ENCODE measurements at places on chromosomes 7 and 10.

DNA sequence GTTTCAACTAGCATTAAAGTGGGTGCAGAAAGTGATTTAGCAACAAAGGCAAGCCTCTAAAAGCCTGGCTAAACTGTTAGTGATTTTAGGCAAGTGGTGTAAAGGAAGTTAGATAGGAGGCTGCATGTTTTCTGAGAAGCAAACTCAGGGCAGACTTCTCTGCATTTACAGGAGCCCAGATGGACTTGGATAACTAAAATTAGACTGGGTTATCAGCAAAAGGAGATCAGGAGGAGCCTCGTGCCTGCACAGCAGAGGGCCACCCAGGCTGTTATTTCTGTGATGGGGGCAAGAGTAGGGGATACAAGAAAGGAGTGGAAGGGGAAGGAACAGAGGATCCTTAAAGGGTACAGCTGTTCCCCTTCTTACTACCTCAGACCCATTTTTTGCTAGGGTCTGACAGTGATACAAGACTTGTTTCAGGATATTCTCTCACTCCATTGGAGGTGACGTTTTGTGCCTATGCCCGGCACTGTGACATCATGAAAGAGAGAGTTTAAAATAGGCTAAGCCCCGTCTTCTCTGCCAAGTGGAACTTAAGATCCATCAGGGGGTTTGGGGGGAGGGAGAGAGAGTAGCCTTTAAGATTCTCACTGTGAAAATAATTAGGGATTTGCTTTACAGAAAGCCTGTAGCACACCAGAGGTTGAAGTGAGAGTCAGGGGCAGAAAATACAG is 49.6 kb upstream of the PDCD4 start:
- DNase-seq: no peak

DNA sequence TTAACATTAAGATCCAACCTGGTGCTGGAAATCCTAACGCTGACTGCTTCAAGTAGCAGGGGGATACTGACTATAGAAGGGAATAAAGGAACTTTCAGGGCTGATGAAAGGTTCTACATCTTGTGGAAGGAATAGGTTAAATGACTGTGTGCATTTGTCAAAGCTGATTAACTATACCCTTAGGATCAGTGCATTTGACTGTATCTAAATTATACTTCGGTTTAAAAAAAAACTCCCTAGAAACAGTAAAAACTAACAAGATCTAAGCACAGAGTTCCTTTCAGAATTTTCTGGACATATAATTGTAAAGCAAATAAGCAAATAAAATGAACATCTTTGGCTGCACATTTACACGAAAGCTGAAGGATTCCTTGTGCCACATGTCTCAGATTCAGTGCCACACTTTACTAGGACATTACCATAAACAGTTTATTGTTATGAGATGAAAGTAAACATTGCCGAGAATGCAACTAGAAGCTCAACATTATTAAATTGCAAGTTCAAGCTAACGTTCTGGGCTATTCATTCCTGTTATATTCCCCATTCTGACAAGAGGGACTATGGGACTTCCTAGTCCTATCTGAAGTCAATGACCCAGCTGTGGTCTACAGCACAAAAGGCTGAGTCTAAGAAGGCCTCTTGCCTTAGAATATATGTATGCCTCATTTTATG is 20.7 kb downstream of the ANK3 start:
- no peak for DNase-seq

- no peak for DNase-seq
Measured at GRCh38 chr7:117666031-117666430, 186.2 kb downstream of the CFTR start.

GRCh38 chr10:69345890-69346474 is 67.7 kb downstream of the HK1 start:
- no peak for DNase-seq

GRCh38 chr10:60230892-60231291 is 158.8 kb downstream of the ANK3 start:
- no peak for DNase-seq

DNA sequence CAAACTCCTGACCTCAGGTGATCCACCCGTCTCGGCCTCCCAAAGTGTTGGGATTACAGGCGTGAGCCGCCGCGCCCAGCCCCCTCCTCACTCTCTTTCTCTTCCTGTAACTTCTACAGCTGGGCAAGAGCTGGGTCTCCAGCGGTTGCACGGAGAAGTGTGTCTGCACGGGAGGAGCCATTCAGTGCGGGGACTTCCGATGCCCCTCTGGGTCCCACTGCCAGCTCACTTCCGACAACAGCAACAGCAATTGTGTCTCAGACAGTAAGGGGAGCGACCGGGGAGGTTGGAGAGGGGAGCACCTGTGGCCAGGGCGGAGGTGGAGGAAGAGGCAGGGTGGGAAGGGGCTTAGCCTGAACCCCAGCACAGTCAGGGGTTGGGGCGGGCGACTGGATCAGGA is 41.4 kb downstream of the EPHB4 start:
- no peak for DNase-seq

All from brain pericyte (primary cell).